Naive thymus-derived CD8-positive, alpha-beta T cell (primary cell): ENCODE measurements at places on chromosomes 5 and 9.

- DNase-seq = no peak
Measured at GRCh38 chr9:134323741-134324358, 2.4 kb upstream of the RXRA start.

DNA sequence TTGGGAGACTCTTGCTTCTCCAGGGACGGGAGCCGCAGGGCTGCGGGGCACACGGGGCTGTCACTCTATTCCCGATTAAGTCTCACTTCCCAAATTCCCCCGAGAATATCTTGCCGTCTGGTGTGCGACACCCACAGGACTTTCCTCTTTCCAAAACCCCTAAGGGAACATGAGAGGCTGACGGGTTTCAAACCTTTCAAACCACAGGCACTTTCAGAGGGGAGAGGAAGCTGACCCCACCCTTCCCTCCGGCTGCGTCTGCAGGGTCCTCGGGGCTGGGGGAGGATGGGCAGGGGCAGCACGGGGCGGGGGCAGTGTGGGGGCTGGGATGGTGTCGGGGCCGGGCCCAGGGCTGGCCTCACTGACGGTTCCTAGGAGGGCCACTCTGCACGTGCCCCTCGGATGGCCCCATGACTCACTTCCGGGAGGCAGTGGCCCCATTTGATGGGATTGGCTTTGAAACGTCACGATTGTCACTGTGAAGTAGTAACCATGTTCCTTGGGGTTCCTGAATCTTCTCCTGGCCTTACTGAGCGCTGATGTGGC is 38.2 kb downstream of the SLC9A3 start:
- DNase-seq = no peak

DNA sequence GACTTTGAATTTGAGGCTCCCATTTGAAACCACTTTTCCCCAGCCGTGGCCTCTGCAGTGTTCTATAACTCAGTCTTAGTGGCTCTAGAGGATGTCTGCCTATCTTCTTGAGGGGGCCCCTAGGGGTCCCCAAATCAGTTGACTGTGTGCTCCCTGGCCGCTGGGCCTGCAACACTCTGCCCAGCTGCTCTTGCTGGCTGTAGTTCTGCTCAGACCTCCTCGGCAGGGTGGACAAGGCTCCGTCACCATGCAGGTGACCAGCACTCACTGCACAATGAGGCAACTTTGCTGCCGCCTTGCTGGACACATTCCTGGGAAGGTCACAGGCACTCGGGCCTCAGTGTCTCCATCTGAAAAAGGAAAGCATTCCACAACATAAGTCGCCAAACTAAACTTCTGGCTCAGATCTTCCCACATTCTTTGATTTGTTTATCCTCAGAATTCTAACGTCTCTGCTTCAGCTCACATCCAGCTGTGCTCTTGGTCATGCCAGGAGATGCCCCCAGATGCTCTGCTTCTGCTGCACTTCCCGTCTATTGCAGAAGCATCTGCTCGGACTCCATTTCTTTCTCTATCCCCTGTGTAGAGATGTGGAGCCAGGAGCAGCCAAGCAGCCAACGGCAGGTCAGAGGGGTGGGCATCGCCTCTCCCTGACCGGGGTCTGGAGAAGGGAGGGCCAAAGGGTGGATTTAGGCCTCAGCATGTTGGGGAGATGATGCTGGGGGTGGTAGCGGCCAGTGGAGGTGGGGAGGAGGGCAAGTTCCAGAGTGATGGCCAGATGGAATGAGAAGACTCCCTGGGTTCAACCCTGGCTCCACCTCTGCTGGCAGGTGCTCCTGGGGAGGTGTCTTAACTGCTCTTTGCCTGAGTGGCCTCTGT is 133.6 kb downstream of the MVB12B start:
- no peak for DNase-seq

DNA sequence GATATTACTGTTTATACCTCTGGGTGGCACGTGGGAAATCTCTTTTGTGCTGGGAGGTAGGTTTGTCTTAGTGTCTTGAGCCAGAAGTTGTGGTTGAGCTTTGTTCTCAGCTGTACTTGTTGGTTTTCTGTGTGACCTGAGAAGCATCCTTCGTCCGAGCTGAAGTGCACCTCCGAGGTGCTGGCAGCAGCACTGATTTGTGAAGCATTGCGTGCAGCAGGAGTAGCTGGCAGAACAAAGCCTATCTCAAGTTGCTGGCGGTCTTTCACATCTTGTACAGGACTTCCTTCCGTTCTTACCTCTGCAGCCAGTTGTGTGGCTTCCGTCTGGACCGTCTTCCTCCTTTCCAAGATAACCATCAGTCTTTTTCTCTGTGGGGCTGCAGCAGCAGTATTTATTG is 4.3 kb downstream of the PRRC2B start:
- DNase-seq = peak; percentile 84

DNA sequence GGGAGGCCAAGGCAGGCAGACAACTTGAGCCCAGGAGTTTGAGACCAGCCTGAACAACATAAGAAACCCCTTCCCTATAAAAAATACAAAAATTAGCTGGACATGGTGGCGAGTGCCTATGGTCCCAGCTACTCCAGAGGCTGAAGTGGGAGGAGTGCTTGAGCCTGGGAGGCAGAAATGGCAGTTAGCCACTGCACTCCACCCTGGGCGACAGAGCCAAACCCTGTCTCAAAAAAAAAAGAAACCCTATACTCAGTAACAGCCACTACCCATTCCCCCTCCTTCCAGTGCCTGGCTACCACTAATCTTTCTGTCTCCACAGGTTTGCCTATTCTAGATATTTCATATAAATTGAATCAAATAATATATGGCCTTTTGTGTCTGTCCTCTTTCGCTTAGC is 14.3 kb upstream of the SIL1 start:
- DNase-seq = no peak

DNA sequence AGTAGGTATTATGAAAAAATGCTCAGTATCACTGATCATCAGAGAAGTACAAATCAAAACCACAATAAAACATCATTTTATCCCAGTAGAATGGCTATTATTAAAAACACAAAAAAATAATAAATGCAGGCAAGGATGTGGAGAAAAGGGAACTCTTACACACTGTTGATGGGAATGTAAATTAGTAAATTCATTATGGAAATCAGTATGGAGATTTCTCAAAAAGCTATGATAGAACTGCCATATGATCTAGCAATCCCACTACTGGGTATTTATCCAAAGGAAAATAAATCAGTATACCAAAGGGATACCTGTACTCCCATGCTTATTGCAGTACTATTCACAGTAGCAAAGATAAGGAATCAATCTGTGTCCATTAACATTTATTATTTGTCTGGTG is 209.6 kb downstream of the FER start:
- DNase-seq = no peak

- DNase-seq = no peak
Measured at GRCh38 chr5:94423411-94423810, 195.0 kb downstream of the KIAA0825 start.

DNA sequence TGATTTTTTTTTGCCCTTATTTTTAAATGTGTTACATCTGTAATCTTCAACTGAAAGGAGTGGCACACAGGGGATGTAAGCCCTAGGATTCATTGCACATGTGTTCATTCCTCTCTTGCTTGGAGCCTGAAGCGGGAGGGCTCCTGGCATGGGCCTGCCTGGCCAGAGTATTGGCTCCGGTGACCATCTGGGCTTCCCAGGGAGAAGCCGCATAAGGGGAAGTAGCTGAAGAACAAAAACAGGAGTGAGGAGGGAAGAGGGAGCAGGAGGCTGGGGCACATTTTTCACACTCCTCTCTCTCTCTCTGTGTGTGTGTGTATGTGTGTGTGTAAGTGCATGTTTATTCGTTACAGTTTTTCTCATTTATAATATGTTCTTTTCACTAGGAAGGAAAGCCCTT is 269.9 kb downstream of the PRR16 start:
- no peak for DNase-seq

DNA sequence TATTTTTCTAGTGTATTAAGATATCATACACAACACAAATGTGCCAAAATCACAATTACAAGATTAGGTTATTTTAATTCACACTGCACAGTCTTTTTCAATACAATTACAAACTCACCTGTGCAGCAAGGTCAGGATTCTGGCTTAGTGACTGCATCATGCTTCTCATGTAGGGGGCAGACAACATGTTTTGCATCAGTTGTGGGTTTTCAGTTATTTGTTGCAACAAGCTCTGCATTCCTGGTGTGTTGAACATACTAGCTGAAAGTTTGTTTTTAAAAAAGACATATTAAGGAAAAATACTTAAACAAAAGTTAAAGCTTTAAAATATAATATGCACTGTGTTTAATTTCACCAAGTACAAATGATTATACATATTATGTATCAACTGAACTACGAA is 38.7 kb downstream of the UBQLN1 start:
- DNase-seq = no peak

GRCh38 chr5:146867996-146868708 is 10.4 kb downstream of the PPP2R2B start:
- DNase-seq = no peak

- DNase-seq = no peak
Measured at GRCh38 chr9:38138276-38138675, 69.2 kb upstream of the SHB start.

DNA sequence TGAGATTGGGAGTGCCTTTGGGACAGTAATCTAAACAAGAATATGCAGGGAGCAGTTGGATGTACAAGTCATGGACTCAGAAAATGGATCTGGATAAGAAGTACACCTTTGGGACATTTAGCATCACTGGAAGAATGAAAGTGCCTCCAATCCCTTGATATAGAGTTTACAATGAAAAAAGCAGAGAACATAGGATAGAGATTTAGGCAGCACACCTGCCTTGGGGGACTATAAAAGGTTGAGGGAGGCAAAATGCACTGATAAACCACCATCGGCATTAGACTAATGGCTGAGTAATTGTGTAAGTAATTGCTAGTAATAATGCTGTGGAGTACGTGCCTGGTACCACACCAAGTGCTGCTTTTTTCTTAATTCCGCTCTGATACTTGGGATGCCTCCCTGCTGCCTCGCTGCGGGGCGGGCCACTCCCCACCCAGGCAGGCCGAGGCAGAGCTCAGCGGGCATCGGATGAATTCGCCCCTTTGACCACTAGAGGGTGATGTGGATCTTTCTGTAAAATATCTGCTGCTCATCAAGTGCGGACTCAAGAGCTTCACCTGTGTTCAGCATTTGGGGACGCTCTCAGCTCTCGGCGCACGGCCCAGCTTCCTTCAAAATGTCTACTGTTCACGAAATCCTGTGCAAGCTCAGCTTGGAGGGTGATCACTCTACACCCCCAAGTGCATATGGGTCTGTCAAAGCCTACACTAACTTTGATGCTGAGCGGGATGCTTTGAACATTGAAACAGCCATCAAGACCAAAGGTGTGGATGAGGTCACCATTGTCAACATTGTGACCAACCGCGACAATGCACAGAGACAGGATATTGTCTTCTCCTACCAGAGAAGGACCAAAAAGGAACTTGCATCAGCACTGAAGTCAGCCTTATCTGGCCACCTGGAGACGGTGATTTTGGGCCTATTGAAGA is 99.9 kb downstream of the ANKRD18B start:
- peak; percentile 51 for DNase-seq

GRCh38 chr5:72584466-72584865 is 77.3 kb upstream of the ZNF366 start:
- no peak for DNase-seq

GRCh38 chr5:36523926-36524325 is 82.5 kb upstream of the SLC1A3 start:
- DNase-seq = no peak

- no peak for DNase-seq
Measured at GRCh38 chr9:83290692-83291091, 227.8 kb upstream of the RASEF start.

GRCh38 chr9:90851444-90851843 is 49.8 kb downstream of the SYK start:
- no peak for DNase-seq

- no peak for DNase-seq
Measured at GRCh38 chr9:136535070-136535469, 10.8 kb downstream of the NOTCH1 start.

DNA sequence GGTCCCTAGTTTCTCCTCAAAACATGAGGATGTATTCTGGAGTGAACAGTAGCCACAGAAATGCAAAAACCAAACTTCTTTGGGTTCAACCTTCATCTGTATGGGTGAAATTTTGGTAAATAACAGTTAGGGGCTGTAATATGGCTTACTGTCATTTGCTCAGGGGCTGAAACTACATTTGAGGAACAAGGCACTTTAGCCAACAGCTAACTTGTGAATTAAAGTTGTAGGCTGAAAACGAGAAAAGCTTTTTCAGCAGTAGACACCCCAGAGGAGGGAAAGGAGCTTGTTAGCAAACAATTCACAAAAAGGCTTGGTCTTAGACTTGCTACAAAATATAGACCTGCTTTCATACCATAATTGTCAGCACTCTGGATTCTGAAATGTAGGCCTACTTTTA is 6.6 kb downstream of the TMEM171 start:
- no peak for DNase-seq

- no peak for DNase-seq
Measured at GRCh38 chr9:134217431-134218210, 53.3 kb upstream of the RNU6ATAC start.

DNA sequence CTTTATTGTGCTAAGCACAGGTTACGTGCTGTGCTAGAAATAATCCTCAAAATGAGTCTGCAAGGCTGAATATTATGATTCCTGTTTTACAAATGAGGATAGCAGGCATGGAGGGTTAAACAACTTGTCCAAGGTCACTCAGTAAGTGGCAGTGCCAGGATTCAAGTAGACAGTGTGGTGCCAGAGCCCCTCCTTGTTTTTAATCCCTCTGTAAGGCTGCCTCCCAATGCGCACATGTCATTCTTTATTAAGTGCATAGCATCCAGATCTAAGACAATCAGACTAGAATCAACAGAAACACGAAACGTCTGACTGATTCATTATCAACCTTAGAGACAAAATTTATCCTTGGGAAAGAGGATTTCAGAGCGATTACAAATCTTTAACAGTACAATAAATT is 199.6 kb downstream of the SMARCA2 start:
- no peak for DNase-seq

DNA sequence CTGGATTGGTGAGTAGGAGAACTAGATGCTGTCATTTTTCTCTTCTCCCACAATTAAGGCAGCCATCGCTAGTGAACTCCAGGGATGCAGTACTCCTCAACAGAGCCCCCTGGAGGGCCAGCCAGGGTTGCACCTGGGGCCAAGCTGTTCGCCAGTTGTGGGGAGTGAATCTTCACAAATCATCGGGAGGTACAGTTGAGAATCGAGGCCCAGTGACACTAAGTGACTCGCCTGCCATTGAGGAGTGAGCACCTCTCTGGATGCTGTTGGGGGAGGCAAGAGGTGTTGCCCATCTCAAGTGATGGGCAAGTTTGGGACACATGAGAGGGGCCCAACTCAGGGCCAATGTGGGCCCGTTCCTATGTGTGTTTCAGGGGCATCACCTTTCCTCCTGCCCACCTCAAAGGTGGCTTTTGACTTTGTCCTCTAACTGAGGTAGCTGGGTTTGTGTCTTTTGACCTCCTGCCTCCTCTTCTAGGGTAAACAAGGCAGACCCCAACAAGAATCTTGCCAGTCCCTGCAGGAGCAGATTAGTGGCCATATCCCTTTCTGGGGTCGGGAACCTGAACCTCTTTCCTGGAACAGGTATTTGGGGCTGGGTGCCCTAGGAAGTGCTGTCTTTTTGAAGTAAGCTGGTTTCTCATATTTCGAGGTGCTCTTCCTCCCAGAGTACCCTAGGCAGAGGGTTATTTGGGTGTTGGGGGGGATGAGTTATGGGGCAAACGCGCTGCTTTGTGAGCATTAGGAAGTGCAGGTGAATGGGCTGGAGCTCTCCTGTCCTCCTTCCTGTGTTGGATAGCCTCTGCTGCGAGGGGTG is 181.2 kb downstream of the MACROH2A1 start:
- no peak for DNase-seq
